Fibroblast of skin of right biceps (primary cell): ENCODE measurements at places on chromosomes 4 and X.

- DNase-seq: no peak
Observed at GRCh38 chr4:152118819-152119553, 358.2 kb upstream of the GATB start.

DNA sequence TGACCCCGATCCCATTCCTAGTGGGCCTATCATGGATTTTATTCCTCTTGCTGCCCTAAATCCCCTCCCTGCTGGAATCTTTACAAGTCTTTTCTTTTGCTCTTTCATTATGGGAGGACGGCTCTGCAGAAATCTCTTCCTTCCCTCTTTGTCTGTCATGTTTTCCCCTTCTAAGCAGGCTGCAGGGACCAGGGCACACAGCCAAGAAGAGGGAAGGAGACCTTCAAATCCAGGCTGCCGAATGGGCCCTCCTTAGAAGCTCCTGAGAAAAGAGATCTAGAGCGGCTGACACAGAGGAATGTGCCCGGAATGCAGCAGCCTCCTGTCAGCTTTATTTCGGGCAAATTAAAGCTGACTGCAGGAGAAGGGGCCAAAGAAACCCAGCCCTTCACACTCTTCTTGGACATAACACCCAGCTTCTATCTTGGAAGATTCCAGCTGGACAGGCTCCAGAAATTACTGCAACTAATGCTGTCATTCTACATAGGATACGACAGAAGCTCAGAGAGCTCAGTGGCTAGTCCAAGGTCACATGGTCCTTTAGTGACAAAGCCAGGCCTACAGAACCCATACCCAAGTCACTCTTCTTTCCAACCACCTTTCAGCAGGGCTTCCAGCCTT is 187.8 kb upstream of the NHS start:
- DNase-seq: peak; percentile 3

DNA sequence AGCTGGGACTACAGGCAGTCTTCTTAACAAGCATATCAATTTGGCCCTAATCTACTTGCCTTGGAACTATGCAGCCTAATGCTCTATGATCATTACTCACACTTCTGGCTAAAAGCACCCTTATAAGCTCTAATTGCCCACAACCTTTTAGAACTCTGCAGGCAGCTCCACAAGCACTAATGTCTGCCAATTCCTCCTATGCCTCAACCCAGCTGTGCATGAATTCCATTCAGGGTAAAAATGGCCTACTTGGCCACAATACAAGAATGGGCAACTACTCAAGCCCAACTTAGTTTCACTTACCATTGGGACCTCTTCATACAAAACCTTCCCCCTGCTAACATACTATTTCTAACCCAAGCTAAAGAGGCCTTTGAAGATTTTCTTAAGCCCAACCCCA is 51.7 kb downstream of the ZNF718 start:
- DNase-seq: no peak

DNA sequence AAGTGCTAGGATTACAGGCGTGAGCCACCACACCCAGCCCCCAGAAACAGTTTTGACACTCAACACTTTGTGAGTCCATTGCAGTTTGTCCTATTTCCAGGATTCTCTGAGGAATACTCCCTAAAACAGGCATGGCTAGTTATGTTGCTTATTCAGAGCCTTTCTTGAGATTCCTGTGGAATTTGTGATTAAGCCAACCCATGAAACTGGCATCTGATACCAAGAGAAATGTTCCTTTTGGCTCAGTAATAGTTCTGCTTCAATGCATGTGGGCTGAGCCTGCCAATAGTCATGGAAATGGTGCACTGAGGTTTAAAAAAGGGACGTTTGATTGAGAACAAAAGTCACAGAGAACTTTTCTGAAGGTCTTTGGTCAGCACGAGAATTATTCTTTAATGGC is 241.7 kb downstream of the PPP1R2C start:
- DNase-seq: no peak

GRCh38 chrX:437661-438390 is 51.1 kb upstream of the PPP2R3B start:
- DNase-seq: peak; percentile 12

- DNase-seq: no peak
Observed at GRCh38 chr4:184906480-184907097, 80.8 kb upstream of the ACSL1 start.

GRCh38 chrX:1274786-1275185 is 6.2 kb downstream of the CSF2RA start:
- DNase-seq: no peak

DNA sequence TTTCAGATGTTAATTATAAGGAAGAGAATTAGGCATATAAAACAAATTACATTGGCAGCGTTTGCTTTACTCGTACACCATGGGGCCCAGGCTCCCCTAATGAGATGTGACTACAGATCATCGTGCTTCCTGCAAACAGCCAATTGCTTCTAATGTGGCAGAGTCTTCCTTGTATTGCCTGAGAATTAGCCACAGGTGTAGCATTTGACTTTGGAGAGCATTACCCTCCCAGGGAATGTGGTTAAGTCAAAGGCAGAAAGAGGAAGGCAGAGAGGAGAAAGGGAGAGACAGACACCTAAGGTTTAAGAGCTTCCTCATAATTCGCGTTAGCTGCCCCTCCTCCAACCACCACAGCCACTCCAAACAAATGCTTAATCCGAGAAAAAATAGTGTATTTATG is 97.0 kb downstream of the MID1IP1 start:
- no peak for DNase-seq

GRCh38 chr4:37745946-37746345 is 59.8 kb upstream of the RELL1 start:
- DNase-seq: no peak

- no peak for DNase-seq
Observed at GRCh38 chr4:157057218-157057617, 18.7 kb upstream of the GLRB start.

- no peak for DNase-seq
Observed at GRCh38 chr4:24471486-24472160, 112.7 kb downstream of the DHX15 start.

GRCh38 chr4:6772223-6772928 is 10.2 kb upstream of the KIAA0232 start:
- peak; percentile 34 for DNase-seq

DNA sequence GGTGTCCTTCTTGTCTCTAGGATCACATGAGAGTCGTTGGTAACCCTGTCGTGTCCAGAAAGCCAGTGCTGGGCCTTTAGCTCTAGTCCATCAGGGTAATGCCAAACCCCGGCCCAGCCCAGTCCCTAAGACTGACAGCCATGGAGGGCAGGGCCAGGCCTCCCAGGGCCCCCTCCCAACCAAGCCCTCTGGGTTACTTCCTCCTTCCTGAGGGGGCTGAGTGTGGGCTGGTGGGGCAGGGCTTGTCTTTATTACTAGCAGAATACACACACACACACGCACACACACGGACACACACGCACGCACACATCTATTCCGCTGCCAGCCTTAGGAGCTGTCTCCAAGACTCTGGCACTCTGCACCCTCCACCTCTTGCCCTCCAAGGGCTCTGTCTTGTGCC is 35.6 kb upstream of the CDKN2AIP start:
- DNase-seq: no peak

DNA sequence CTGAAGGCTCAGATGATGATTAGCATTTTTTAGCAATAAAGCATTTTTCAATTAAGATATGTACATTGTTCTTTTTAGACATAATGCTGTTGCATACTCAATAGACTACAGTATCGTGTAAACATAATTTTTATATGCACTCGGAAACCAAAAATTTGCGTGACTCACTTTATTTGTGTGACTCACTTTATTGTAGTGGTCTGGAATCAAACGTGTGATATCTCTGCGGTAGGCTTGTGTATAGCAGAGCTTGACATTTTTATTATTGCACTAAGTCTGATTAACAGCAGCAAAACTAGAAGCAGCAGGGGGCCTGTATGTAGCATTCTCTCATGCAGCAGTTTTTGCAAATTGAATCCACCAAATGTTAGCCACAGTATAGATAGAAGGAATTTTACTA is 119.1 kb upstream of the PRDX4 start:
- peak; percentile 26 for DNase-seq

GRCh38 chr4:164799410-164799809 is 45.5 kb downstream of the SMIM31 start:
- DNase-seq: no peak

DNA sequence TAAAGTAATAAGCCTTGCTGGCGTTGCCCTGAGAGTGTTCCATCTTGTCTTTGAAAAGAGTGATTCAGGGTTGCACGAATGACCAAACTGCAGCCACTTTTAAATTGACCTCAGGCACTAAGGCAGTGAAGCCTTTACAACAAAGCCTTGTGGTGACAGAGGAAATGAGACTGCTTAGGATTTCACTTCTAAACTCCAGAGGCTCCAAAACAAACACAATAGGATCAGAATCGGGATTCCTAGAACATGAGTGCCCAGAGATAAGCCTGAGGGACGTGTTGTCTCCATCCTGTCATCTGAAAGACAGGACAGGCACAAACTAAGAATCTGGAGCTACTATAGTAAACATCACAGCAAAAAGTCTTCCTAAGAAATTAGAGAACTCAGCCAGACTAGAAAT is 405.2 kb downstream of the PPARGC1A start:
- no peak for DNase-seq

- DNase-seq: peak; percentile 60
Observed at GRCh38 chr4:122968227-122968812, 45.9 kb upstream of the NUDT6 start.

- DNase-seq: no peak
Observed at GRCh38 chr4:173237152-173237551, 68.5 kb downstream of the GALNT7 start.

DNA sequence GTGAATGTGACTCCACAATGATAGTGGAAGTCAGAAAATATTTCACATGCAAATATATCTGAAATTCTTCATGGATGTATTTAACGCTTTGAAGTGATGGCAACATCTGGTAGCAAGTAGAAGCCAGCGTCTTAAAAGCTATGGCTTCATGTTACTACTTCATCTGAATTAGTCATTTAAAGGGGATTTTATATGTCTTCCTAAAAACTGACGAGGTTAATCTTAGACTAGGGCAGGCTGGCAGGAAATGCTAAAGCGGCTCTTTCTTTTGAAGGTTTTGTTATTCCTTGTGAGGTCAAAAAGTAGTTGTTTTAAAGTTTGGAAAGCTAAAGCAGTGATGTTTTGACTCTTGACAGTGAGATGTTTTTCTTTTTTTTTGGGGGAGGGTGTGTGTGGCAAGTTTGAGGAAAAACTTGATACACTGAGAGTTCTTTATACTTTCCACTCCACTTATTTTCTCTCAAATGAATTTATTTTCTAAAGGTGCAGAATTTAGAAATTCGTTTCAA is 22.6 kb downstream of the PLS3 start:
- DNase-seq: peak; percentile 65

GRCh38 chr4:55125087-55125721 is at the start of gene KDR:
TSS of gene KDR (minus strand) at chr4:55125595. CDS start at chr4:55125293, 302 bp downstream.
- peak; percentile 17 for DNase-seq

DNA sequence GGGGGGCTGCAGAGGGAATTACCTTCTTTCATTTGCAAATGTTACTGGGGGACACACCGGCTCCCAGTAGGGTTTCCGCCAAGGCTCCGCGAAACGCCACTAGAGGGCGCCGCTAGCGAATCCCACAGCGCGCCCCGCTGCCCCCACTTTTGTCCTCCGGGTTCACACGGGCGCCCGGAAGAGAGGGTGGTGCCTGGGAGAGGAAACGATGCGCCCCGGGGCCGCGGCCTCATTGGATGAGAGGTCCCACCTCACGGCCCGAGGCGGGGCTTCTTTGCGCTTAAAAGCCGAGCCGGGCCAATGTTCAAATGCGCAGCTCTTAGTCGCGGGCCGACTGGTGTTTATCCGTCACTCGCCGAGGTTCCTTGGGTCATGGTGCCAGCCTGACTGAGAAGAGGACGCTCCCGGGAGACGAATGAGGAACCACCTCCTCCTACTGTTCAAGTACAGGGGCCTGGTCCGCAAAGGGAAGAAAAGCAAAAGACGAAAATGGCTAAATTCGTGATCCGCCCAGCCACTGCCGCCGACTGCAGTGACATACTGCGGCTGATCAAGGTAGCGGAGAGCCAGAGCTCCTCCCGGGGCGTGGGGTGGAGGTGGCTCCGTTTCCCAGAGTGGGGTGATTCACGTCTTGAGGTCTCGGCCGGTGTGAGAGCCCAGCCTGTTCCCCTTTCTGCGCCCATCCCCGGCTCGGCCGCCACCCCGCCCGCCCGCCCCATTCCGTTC is at the start of gene SAT1:
TSS of gene SAT1 (plus strand) at position 311 of the 726 bp plus-strand sequence. CDS start at position 490, 179 bp downstream.
- DNase-seq: peak; percentile 96

GRCh38 chrX:68934922-68935321 is 106.1 kb downstream of the EFNB1 start:
- no peak for DNase-seq

DNA sequence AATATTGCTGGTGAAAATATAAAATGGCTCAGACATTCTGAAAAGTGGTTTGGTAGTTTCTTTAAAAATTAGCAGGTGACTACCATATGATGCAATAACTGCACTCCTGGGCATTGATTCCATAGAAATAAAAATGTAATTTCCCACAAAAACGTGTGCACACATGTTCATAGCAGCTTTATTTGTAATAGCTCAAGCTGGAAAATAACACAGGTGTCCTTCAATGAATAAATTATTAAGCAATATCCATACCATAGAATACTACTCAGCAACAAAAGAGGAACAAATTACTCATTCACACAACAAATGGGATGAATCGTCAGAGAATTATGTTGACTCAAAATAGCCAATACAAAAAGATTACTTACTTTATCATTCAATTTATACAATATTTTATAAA is 893.7 kb upstream of the SLIT2 start:
- DNase-seq: peak; percentile 20

- DNase-seq: no peak
Observed at GRCh38 chrX:15781961-15782699, 8.2 kb upstream of the ZRSR2 start.

GRCh38 chr4:20084488-20084887 is 167.2 kb upstream of the SLIT2 start:
- DNase-seq: no peak

DNA sequence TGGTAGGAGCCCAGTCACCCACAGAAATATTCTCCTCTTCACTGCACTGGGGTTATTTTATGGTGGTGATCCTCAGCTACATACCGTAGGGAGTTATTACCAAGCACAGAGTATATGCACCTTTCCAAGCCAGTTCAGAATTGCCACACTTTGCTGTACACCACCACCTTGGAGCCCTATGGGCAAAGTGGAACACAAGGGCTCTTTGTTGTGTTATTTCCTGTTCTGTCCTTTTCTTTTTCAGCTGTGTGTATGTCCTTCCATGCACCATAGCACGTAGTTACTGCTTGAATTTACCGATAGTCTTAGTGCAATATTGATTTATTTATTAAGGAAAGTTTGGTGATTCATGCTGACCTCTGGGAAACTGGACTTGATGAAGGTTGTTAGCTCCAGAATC is 8.3 kb downstream of the RNF128 start:
- no peak for DNase-seq
